Mucosa of gallbladder (tissue), 1 donor: ENCODE measurements at places on chromosomes 7 and 10. TPM values are rescaled to one million over a fixed set of nuclear protein-coding genes. Genes with fewer than 3 reads are reported as not detected.

GRCh38 chr10:116536810-116537209 is 8.9 kb upstream of the PNLIP start:
- DNase-seq: no peak

DNA sequence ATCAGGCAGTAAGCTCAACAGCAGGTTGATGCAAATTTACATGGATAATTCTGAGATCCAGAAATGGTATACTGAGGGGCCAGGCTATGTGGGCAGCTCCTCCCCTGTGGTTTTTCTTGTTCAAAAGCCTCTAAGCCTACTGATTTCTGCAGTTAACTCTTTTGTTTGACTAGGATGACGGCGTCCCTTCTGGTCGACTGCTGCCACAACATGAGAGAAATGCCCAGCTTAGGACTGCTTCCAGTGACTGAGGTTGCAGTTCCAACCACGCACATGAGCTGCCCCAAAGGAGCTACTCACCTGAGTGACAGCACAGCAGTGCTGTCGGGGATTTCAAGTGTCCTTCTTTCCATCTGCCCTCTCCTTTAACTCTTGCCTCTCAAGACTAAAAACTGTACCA is 973.0 kb upstream of the GHITM start:
- no peak for DNase-seq

GRCh38 chr7:151773797-151774196 is 103.1 kb downstream of the PRKAG2 start:
- no peak for DNase-seq

DNA sequence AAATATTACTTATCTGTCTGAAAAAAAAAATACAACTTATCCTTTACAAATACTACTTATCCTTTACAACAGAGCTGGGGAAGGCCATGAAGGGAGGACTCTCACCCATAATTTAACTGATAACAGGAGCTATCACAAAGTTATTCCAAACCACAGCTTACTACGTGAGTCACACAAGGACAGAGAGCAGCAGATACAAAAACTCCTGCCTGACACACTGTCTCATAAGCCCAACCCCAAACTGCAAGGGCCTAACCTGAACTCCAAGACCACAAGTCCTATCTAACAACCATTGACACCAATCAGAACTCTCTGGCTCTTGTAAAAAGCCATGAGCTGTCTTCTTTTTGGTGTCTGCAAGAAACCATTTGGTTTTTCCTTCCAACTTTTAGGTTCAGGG is 28.5 kb upstream of the CXCL12 start:
- DNase-seq: no peak

GRCh38 chr7:99278180-99278579 is 5.5 kb downstream of the MYH16 start:
- no peak for DNase-seq

- no peak for DNase-seq
These were observed 512.6 kb downstream of the PHTF2 start for GRCh38 chr7:78311181-78311580.

- no peak for DNase-seq
These were observed 303.5 kb downstream of the PAXIP1 start for GRCh38 chr7:154699417-154699816.

The SPDYE6 gene
- total RNA-seq: not detected

DNA sequence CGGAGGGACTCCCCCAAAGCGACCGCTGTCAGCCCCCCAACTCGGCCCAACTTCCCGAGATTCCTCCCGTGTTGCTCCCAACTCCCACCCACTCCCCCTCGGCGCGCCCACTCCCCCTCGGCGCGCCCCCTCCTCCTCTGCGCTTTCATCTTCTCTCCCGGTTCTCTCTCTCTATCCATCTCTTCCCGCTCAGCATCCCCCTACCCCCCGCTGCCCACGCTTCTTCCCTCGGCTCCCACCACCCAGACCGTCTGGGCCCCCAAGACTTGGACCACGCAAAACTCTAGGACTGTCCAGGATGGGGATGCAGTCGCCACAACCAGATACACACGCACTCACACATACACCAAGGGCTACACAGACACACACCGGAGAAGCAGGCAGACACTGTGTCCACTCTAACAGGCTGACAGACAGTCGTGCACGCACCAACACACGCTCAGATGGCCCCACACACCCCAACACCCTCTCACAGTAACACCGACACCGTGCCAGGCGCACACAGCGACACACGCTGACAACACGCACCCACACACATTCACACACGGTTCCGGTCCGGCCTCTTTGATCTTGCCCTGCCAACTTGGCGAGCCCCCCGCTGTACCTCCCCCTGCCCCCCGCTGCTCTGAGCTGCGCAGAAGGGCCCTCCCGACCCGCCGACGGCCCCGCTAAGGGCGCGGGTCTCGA is 1.1 kb downstream of the GRID1 start:
- DNase-seq: no peak

DNA sequence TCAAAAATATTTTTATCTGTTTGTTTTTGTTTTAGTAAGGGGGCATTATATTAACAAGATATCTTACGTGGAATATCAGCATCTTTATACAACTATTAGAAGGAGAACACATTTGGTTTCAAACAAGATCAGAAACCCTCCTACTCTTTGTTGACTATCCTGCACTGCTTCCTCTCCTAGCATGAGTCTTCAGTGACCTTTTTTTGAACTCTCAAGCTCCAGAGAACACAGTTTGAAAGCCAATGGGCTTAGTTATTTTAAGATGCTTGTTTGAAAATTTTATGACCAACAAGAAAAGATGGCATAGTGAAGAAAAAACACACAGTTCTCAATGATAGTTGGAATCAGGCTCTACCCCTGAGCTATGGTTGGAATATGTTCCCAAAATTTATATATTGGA is 37.2 kb upstream of the RTKN2 start:
- DNase-seq: no peak

GRCh38 chr7:114997487-114998404 is 75.9 kb downstream of the MDFIC start:
- DNase-seq: no peak

The IMMP2L gene
- 19.7 TPM for total RNA-seq

GRCh38 chr10:31942435-31942834 is 13.8 kb upstream of the ARHGAP12 start:
- DNase-seq: no peak

- DNase-seq: no peak
These were observed 29.1 kb downstream of the ACTA2 start for GRCh38 chr10:88923520-88923919.

GRCh38 chr10:69696073-69696731 is 66.2 kb downstream of the FAM241B start:
- no peak for DNase-seq

The IFIT2 gene
- 11.8 TPM for total RNA-seq

- DNase-seq: no peak
These were observed 334.4 kb downstream of the CALN1 start for GRCh38 chr7:72077786-72078185.

- no peak for DNase-seq
These were observed 61.8 kb downstream of the PTPRN2 start for GRCh38 chr7:158525648-158526484.

DNA sequence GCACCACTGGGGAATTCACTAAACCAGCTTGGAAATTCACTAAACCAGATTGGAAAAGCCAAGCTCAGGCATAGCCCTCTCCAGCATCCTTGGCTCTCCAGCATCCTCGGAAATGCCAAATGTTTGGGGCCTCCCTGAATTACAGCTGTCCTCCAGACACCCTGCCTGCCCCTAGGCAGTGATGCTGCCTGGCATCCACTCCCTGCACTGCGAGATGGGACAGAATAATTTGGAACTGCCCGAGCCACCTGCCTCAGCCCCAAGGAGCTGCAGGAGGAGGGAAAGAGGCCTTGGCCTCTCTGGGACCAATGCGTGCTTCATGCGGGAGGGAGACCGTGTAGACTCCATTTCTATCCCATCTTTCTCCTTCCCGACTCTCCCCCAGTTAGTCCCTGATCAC is 64.3 kb downstream of the INSIG1 start:
- DNase-seq: no peak

- no peak for DNase-seq
These were observed 243.9 kb upstream of the POT1 start for GRCh38 chr7:125173571-125173970.

- DNase-seq: peak; percentile 18
These were observed 822 bp downstream of the ZNF800 start for GRCh38 chr7:127391591-127392181.

DNA sequence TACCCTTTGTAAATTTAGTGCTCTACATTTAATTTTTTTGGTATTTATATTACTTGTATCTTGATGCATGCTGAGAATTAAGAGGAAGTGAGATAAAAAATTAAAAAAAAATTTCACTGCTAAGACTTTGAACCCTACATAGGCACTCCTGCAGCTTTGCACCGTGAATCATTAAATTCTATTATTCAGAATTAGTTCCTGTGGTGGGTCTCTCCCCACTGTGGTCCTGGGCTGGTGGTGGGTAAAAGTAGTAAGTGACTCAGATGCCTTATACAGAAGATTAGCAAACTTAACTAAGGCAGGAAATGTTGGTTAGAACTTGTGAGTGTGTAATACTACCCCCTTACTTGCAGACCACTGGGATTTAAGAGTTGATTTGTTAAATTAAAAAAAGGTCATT is 72.6 kb downstream of the AP3M1 start:
- no peak for DNase-seq

GRCh38 chr10:75978213-75978612 is 546.8 kb downstream of the LRMDA start:
- no peak for DNase-seq

DNA sequence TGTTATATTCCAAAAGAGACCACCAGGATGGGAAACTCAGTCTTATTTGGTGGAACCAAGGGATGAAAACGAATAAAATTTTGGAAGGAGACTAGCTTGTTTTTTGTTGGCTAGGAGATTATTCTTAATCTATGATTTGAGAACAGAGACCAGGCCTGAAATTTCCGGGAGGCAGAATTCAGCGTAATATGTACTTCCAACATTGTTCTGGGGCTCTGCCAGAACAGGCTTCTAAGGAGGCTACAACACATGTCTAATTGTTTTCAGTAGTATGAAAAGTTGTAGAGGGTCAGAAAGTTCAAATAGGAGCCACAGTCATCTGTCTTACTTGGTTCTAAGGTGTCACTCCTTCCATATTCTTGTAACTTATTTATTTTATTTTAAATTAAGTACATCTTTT is 1.7 kb downstream of the DDX21 start:
- no peak for DNase-seq

The SFMBT2 gene
- total RNA-seq: 19.8 TPM

- DNase-seq: no peak
These were observed 683.2 kb downstream of the LRMDA start for GRCh38 chr10:76114581-76115001.

GRCh38 chr7:19381321-19381720 is 236.1 kb upstream of the FERD3L start:
- DNase-seq: no peak
